SK-N-SH treated with all-trans-retinoic acid at 6 μM for 48 hours (cell line): ENCODE measurements at places on chromosomes 6 and 20.

- ATAC-seq = no peak
Observed at GRCh38 chr6:28008053-28008452, 51.0 kb downstream of the OR2B6 start.

DNA sequence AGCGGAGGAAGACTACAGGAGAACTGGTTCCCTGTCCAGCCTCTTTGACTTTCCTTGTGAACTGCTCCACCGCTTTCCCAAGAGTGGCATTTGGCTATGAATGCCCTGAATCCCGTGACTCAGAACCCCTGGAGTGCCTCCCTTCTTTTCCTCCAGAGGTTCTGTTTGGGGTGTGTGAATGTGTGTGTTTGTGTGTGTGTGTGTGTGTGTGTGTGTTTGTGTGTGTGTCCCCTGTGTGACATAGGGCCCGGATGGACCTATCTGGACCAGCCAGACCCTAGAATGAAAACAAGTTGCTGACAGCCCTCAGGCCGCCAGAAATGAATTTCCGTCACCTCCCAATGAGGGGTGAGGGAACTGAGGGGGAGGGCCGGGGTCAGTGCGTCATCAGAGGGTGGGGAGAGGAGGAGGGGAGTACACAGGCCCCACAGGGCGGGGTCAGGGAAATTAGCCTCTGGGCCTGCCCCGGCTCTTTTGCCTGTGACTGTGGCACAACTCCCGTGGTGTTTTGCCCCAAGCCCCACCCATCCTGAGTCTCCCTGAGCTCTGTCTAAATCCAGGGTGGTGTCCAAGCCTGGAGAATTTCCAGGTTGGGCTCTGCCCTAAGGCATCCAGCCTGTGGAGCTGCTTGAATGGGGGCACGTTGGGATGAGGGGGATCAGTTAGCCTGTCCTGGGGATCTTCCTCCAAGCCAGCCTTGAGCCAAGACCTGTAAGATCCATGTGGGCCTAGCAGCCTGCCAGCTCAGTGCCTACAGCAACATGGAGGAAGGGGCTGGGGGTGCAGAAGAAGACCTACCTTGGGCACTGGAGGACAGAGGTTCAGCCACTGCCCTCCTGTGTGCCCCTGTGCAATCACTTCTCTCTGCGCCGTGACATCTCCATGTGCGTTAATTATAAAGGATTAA is 15.2 kb upstream of the MRPS18A start:
- ATAC-seq = peak; percentile 30; the same call in 2 of the 3 replicates

DNA sequence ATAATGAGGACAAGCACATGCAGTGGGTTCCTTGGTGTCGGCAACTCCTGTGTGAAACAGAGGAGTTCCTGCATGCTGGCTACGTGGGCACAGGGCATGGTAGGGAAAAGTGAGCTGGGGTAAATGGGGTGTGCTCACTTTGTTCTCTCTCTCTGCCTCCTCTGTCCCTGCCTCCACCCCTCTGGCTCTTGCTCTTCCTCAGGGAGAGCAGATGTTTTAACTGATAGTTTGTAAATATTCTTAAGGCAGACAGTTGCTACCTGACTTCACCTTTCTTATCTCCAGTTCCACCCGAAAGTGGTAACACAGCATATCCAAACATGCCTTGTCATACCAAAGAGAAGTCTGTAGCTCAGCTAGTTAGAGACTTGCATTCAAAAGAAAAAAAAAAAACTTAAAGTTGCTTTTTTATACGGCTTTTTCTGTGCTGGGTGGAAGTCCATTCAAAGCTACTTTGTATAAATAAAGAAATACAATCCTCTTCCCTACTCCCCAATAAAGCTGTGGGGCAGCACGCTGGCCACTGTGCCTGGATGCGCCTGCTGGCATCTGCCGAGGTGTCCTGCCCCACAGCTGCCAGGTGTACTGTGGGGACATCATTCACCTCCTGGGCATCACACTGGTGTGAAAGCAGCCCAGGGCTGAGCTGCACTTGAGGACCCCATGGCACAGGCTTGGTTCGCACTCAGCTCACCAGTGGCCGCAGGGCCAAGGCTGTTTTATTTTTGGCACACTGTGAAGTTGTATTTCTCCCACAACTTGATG is 93.6 kb downstream of the FOXC1 start:
- ATAC-seq = no peak

DNA sequence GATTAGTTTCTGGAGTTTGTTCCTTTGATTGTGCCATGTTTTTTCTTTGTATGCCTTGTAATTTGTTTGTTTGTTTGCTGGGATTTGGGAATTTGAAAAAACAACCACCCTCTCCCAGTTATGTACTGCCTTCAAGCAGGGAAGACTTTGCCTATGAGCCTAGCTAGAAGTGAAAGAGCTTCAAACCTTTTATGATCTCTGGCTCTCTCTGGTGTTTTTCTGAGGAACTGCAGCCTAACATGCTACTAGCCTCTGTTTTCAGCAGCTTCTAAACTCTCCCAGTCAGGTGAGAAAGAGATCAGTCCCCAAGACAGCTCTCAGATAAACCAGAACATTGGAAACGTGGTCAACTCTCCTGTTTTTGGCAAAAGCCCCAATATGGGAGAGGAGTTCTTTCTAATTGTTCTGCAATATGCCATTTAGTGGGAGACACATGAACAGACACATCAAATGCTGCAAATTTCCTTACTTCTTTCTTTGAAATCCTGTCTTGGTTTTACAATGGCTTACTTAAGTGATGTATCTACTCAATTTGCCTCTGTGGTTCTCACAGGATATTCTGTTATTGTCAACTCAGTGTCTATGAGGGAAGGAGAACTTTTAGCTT is 58.9 kb upstream of the SERINC1 start:
- peak; percentile 98 for ATAC-seq

- no peak for ATAC-seq
Observed at GRCh38 chr20:20000211-20000968, 16.8 kb upstream of the NAA20 start.

GRCh38 chr20:24918579-24919566 is 30.2 kb upstream of the CST7 start:
- ATAC-seq = peak; percentile 16; the same call in 1 of the 3 replicates

- no peak for ATAC-seq
Observed at GRCh38 chr20:59645761-59646171, 41.4 kb downstream of the PHACTR3 start.
